ENCODE measurements at places on chromosomes 5 and 9.

DNA sequence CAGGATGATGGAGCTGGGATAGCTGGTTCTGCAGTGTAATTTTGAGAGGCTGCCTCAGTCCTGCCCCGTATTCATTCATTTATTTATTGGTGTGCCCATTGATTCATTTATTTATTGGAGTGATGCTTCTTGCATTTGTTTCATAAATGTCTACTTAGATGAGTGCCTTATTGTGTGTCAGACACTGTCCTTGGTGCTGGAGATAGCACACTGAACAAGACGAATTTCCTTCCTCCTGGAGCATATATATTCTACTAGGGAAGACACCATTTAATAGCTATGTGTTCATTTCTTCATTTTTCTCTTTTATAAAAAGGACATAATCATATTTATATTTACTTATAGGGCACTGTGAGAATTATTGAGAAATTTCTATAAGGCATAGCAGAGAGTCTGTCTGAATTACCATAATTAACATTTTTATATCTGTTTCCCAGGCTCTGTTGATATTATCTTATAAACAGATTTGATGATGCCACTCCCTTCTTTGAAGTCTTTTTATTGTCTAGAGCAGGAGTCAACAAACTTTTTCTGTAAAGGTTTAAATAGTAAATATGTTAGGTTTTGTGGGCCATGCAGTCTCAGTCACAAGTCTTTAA lies 433.9 kb upstream of the ZNF608 start:
- DNase-seq, result no peak

- no peak for DNase-seq
These were observed 828 bp upstream of the TRIO start for GRCh38 chr5:14142202-14142826.

DNA sequence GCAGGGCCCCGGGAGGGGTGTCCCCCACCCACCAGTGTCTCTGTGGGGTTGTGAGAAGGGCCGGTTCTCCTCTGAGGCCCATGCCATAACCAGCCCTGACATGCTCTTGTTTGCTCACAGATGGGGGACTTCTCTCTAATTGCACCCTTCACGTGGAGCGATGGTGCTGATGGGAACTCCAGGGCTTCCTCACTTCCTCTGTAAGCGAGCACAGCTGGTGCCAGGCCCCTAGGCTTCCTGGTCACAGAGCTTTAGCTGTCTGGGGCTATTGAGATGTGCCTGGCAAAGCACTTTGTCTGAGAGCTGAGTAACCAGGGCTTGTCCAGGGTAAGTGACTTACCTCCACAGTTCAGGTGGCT lies 36.4 kb downstream of the PHF2 start:
- peak; percentile 43 for DNase-seq

- DNase-seq, result no peak
These were observed 80.6 kb downstream of the RAD23B start for GRCh38 chr9:107363516-107364152.

DNA sequence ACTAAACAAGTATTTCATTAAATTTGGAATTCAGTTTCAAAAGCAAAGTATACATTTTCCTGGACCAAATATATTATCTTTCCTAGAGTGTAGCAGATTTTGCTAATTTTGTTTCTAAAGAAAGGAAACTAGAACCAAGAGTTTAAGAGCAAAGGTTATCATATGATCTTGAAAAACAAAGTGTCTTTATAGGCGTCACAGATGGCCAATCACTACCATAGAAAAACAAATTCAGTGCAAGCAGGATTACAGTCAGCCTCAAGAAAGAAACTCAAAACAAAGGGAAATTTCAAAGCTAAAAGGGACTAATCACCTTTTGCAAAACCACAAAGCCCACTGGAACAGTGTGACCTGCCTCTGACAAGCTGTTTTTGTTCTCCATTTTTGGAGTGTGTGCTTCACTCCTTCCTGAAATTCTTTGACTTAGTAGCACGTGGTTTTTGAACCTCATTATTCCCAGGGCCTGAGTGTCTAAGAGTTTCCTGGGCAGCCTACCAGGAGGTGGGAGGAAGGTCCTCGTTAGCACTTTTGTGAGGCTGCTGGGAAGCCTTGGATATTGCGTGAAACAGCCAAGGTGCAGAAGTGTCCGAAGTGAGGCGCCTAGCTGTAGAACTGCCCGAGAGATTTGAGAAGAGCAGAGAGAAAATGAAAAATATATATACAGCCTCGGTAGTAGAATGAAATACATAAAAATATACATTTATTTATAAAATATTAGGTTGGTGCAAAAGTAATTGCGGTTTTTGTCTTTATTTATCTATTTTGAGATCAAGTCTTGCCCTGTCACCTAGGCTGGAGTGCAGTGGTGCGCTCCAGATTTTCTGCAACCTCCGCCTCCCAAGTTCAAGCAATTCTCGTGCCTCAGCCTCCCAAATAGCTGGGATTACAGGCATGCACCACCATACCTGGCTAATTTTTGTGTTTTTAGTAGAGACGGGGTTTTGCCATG lies 246.1 kb downstream of the MARCHF11 start:
- DNase-seq, result no peak

DNA sequence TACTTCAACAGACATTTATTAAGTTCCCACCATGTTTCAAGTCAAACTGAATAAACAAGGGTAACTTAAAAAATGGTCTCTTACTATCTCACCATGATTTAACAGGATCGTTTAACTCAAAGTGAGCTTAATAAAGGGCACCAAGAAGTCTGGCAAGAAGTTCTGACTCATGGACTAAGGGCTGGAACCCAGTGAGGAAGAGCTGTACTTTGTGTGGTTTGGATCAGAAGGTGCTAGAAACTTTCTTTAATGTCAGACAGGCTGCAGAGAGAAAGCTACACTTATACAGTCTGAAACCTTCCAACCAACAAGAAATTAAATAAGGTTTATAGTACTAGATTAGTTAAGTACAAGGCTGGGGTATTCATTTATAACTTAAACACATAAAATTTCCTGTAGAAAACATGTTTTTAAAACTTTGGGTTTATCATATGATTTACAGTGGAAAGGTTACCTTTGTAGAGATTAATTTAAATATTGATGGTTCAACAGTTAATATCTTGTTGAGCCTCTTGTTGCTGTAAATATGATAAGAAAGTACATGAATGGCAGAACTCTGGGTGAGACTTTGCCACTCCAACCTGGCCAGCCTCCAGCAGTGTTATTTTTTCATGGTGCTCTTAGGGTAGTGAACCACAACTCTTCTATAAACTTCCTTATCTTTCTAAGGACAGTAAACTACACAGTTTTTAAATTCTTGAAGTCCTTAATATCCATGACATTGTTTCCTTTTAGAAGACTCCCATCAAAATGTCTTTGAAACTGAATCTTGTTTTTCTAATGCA lies 162.8 kb downstream of the MAN2A1 start:
- DNase-seq, result no peak
